Esophagus squamous epithelium (tissue), 5 donors: ENCODE measurements at places on chromosomes 1 and 21.

GRCh38 chr21:34559089-34559631 lies 47.1 kb upstream of the KCNE1 start:
- H3K4me3 ChIP-seq = no peak overlapping the region
- H3K4me1 ChIP-seq = peaks cover 2% of the 10 kb centered on the region
- no peak for DNase-seq
- H3K27me3 ChIP-seq = no peaks in the 10 kb centered on the region
- H3K27ac ChIP-seq = no peak overlapping the region

GRCh38 chr1:200038325-200038980 lies 10.9 kb downstream of the NR5A2 start:
- peak overlapping the region; percentile 69 for H3K27ac ChIP-seq
- H3K36me3 ChIP-seq = no peaks in the 10 kb centered on the region
- H3K27me3 ChIP-seq = peaks cover 100% of the 10 kb centered on the region
- no peak for DNase-seq

DNA sequence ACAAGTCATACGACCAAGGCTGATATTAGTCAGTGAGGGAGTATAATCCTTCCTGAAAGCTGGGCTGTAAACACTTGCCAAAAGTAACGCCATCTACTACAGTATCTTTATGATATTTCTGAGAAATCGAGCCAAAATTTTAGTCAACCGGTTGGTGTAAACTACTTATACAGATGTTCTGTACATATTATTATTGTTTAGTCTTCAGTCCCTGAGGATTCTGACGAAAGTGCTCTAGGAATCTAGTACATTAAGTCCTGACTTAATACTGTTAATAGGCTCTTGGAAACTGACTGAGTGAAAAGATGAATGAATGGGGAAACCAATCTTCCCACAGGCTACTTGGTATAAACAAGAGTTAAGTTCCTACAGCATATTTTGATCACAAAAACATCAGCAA lies 274.3 kb downstream of the USP25 start:
- peaks cover 7% of the 10 kb centered on the region for H3K4me1 ChIP-seq
- H3K27ac ChIP-seq = no peak overlapping the region
- no peaks in the 10 kb centered on the region for H3K27me3 ChIP-seq
- H3K4me3 ChIP-seq = no peak overlapping the region

GRCh38 chr1:222696741-222697140 lies 15.6 kb downstream of the AIDA start:
- no peaks in the 10 kb centered on the region for H3K4me1 ChIP-seq
- H3K4me3 ChIP-seq = no peak overlapping the region
- peaks cover 54% of the 10 kb centered on the region for H3K36me3 ChIP-seq
- no peaks in the 10 kb centered on the region for H3K27me3 ChIP-seq
- no peak overlapping the region for H3K27ac ChIP-seq
- no peak for DNase-seq

GRCh38 chr1:154994269-154994587 lies 842 bp downstream of the LENEP start:
- no peak for DNase-seq
- H3K4me1 ChIP-seq = peaks cover 41% of the 10 kb centered on the region
- H3K27me3 ChIP-seq = no peaks in the 10 kb centered on the region
- H3K36me3 ChIP-seq = peaks cover 5% of the 10 kb centered on the region
- no peak overlapping the region for H3K27ac ChIP-seq
- H3K4me3 ChIP-seq = no peak overlapping the region

DNA sequence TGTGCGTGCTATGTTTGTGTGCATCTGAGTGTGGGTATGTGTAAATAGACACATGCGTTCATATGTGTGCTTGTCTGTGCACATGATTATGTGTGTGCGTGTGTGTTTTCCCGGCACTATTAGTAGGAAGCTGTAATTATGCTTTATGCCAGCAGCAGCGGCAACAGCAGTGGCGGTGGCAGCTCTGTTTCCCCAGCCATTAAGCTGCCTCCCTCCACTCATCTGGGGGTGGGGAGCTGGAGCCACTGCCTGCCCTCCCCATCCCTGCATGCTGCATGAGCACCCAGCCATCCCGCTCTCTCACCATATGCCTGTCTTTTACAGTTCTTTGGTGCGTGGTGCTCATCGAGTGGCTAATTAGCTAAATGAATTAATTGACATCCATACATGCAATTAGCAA lies 30.5 kb upstream of the ACOT11 start:
- H3K36me3 ChIP-seq = no peaks in the 10 kb centered on the region
- no peaks in the 10 kb centered on the region for H3K4me1 ChIP-seq
- no peak overlapping the region for H3K27ac ChIP-seq
- H3K27me3 ChIP-seq = no peaks in the 10 kb centered on the region
- no peak overlapping the region for H3K4me3 ChIP-seq

- H3K36me3 ChIP-seq = peaks cover 14% of the 10 kb centered on the region
- no peak for DNase-seq
Observed at GRCh38 chr1:10639775-10640578, 156.5 kb downstream of the CASZ1 start.

DNA sequence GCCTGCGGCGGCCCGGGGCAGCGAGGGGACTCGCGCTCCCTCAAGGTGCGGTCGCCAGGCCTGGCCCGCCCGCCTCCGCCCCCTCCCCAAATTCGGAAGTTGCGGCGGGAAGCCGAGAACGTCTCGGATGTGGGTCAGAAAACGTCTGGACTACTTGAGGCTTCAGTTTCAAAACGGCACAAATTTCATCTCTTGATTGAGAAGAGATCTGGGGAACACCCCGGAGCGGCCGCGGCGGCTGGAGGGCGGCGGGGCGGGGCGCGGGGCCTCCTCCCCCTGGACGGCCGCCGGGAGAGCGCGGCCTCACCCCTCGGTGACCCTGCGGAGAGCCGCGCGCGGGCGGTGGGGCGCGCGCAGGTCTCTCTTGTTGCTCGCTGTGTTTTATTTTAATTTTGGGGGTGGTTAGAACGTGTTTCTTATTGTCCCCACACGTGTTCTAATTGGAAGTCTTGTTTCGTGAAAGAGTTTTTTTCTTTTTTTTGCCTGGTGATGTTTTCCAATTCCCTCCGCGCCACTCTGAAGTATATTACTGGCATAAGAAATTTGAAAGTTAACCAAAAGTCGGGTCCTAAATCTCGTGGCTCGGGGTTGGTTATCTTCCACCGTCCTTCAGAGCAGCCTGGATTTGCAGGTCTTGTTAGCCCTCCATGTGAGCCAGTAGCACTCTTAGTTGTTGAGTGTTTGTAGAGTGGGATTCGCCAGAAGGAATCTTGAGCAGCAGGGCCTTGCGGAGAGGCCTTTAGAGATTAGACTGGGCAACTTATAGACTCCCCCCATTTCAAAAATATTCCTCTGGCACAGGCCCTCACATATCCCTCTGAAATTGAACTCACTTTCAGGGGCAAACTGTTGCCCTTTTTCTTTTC lies 749 bp downstream of the PCBP3 start:
- peaks cover 45% of the 10 kb centered on the region for H3K4me1 ChIP-seq
- peak overlapping the region; percentile 80 for H3K27ac ChIP-seq
- no peak for DNase-seq

GRCh38 chr1:203625628-203626019 lies 1.0 kb upstream of the ATP2B4 start:
- peaks cover 27% of the 10 kb centered on the region for H3K4me1 ChIP-seq
- no peak for DNase-seq
- H3K27me3 ChIP-seq = no peaks in the 10 kb centered on the region
- H3K27ac ChIP-seq = peak overlapping the region; percentile 89

DNA sequence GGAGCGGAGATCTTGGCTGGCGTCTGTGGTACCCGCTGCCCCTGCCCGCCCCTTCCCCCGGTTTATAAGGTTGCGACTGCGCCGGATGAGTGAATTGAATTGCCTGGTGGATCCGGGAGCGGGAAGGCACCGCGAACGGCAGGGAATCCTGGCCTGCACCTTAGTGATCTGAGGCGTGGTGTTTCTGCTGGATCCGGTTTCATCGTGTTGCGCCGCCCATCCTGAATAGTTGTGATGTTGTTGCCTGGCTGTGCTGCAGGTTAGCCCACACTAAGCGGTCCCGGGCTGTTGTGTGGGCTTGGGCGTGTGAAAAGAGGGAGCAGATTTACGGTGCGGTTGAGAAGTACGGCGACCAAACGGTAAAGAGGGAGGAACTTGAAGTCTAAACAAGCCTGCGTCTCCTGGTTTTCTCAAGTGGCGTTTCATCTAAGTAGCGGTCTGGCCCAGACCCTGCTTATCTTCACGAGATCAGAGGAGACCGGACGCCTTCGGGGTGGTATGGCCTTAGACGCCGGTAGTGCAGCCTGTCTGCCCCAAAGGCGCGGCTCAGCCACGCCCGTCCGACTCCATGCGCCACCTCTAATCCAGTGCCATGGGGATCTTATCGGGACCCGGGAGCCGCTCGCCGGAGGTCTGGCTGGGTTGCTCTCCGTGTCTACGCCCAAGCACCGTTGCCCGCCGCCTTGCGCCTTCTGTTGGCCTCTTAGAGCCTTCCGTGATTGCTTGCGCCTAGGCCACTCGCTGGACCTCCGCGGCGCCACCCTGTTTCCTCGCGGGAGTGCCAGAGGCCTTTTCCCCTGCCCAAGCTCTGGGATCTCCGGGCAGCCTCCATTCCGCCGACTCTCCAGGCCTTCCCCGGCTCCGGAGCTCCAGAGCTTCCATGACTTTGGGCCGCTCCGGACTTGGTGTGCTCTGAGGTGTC lies 87.5 kb upstream of the RHOU start:
- H3K27ac ChIP-seq = no peak overlapping the region
- peaks cover 62% of the 10 kb centered on the region for H3K27me3 ChIP-seq
- no peaks in the 10 kb centered on the region for H3K36me3 ChIP-seq
- DNase-seq = no peak

DNA sequence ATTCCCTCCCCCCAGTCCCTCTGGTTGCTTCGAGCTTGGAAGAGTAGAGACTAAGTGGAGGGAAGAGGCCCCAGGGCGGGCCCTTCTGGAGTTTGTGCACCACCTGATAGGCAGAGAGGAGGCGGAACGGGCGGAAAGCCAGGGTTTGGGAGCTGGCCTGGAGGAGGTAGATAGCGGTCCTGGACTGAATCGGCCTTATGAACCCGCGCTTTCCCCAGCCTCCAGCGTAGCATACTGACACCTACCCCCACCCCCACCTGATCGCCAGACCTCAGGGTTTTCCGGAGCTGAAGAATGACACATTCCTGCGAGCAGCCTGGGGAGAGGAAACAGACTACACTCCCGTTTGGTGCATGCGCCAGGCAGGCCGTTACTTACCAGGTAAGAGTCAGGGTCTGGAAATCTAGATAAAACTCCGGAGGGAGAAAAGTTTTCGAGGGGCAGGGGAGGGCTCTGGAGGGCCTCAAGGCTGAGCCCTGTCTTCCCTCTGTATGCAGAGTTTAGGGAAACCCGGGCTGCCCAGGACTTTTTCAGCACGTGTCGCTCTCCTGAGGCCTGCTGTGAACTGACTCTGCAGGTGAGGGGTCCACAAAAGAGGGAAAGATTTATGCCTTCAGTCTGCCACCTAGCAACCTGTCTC lies 705 bp downstream of the UROD start:
- peaks cover 50% of the 10 kb centered on the region for H3K36me3 ChIP-seq
- peaks cover 36% of the 10 kb centered on the region for H3K4me1 ChIP-seq
- H3K4me3 ChIP-seq = peak overlapping the region; percentile 93
- peak overlapping the region; percentile 93 for H3K27ac ChIP-seq
- no peaks in the 10 kb centered on the region for H3K27me3 ChIP-seq

DNA sequence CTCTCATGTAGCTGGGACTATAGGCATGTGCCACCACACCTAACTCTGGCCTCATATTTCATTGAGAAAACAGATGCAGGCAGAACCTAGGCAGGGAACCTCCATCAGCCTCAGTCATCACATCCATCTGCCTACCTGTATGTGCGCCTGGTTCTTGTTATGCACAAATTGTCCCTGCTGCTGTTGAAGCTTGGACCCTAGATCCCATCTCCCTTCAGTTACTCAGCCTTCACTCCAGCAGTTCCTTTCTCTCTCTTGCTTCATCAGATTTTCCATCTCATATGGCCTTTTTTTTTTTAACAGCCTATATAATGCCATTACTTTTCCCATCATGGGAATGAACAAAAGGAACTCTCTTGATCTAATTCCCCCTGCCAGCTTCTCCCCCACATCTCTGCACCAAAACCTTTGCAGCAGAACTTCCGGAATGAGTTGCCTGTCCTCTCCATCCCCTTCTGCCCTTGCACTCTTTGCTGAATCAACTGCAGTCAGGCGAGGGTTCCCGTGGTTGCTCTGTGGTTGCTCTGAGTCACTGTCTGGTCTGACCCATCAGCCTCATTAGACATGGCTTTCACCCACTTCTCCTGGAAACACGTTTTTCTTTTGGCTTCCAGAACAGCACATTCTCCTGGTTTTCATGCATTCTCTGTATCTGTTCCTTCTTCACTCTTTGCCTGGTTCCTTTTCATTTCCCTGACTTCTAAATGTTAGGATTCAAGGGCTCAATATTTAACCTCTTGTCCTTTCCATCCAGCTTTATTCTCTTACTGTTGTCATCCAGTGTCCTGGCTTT lies 41.5 kb downstream of the UBE4B start:
- H3K27ac ChIP-seq = peak overlapping the region; percentile 71
- H3K4me3 ChIP-seq = no peak overlapping the region
- peaks cover 21% of the 10 kb centered on the region for H3K36me3 ChIP-seq
- no peaks in the 10 kb centered on the region for H3K27me3 ChIP-seq

DNA sequence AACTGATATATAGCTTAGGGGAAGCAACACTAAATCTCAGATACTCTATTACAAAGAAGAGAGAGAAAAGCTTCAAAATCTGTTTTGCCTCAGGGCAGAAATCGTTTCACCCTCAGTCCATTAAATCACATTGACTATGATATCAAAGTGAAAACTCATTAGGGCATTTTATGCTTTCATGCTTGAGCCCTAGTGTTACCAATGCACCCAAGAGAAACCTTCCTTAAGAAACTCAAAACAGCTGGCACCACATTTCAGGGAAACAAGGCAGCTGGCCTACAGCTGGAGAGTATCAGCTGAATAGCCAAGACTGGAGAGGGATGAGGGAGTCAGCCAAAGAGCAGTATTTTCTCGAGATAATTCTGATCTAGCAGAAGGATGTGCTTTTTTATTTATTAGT lies 14.9 kb downstream of the COLGALT2 start:
- no peaks in the 10 kb centered on the region for H3K27me3 ChIP-seq
- no peak overlapping the region for H3K27ac ChIP-seq
- no peak for DNase-seq
- H3K4me3 ChIP-seq = no peak overlapping the region
- no peaks in the 10 kb centered on the region for H3K4me1 ChIP-seq
- no peaks in the 10 kb centered on the region for H3K36me3 ChIP-seq

GRCh38 chr1:9665193-9665592 lies 13.7 kb downstream of the PIK3CD start:
- no peaks in the 10 kb centered on the region for H3K4me1 ChIP-seq
- no peak overlapping the region for H3K27ac ChIP-seq
- H3K27me3 ChIP-seq = no peaks in the 10 kb centered on the region

DNA sequence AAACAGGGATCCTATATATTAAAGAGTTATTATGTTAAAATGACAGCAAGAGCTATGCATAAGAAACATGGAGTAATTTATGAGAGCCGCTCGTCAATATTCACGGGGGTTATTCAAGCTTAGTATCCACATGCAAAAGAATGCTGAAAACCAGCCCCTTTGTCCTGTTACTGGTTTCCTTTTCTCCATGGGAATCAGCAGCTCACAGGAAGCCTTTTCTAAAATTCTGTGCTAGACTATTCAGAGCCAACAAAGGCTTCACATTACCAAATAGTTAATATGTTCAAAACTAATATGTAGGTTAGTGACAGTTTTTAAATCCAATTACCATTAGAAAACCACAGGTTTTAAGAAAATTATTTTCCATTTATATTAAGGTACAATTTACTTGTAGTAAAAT lies 225.6 kb upstream of the MAP1LC3C start:
- no peak overlapping the region for H3K4me3 ChIP-seq
- no peak overlapping the region for H3K27ac ChIP-seq
- no peaks in the 10 kb centered on the region for H3K36me3 ChIP-seq
